CD14-positive monocyte (primary cell): ENCODE measurements at places on chromosomes 3 and 15.

- DNase-seq = no peak
Measured at GRCh38 chr3:114860531-114860930, 286.6 kb downstream of the ZBTB20 start.

DNA sequence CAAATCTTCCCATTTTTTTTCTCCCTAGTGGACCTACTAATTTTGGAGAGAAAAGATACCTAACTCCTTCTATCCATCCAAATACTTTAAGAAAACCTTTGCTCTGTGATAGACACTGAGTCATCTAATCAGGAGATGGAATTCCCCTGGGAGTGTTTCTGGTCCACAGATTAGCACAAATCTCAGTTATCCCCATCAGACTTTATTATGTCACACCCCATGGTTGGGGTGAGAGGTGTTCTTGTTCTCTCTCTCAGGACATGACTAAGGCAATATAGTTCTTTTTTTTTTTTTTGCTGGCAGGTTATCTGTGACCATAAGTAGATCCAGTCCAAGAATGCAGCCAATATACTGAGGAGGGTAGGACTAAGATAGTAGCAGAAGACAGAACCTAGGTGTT lies 15.8 kb downstream of the SLC9A9 start:
- no peak for DNase-seq

DNA sequence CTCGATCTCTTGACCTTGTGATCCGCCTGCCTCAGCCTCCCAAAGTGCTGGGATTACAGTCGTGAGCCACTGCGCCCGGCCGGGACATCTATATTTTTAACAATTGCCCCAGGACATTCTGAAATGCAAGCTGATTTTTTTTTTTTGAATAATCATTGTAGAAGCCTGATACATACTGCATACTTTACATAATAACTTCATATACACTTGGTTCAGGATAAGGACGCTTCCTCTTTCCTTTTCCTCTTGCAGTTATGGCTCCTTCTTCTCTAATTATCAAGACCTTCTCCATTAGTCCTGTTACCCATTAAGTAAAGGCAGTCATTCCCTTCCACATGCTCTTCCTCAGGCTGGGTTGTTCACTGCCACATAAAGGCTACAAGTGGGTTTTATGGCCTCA lies 58.3 kb downstream of the SLCO3A1 start:
- peak; percentile 29 for DNase-seq

- DNase-seq = no peak
Measured at GRCh38 chr3:123798550-123798949, 85.6 kb downstream of the MYLK start.

- DNase-seq = peak; percentile 72
Measured at GRCh38 chr15:74786551-74787165, 4.8 kb downstream of the CSK start.

GRCh38 chr3:99625643-99626416 lies 12.6 kb upstream of the COL8A1 start:
- DNase-seq = no peak

DNA sequence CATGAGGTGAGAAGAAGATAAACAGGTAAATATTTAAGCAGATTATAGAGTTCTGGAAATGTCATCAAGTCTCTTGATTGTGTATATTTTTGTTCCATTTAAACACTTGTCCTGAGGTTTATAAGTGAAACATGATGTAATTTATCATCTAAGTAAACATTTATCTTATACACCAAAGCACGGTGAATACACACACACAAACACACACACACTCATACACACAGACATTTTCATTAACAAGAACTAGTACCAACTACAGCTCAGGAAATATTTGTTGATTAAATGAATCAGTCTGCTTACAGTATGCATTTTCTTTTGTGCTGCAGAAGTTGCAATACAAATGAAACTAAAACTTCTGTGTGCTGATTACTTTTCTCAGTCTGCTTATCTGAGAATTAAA lies 357.3 kb downstream of the ZBTB20 start:
- DNase-seq = no peak

DNA sequence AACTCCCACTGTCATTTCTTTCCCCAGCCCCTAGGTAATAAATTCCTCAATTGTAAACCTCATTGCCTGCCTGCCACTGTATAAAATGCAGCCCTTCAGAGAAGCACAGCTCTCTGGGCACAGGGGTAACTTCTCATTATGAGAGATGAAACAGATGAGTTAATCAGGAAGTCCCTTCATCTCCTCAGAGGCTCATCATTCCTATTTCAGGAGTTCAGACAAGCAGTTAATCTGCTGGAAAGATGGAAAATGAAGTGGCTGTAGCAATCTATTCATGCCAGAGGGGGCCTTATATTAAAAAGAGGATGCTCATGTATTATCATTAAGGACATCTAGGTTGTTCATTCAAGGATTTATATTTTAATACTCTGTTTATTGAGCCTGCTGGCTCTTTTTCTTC lies 519.5 kb upstream of the LMCD1 start:
- no peak for DNase-seq

DNA sequence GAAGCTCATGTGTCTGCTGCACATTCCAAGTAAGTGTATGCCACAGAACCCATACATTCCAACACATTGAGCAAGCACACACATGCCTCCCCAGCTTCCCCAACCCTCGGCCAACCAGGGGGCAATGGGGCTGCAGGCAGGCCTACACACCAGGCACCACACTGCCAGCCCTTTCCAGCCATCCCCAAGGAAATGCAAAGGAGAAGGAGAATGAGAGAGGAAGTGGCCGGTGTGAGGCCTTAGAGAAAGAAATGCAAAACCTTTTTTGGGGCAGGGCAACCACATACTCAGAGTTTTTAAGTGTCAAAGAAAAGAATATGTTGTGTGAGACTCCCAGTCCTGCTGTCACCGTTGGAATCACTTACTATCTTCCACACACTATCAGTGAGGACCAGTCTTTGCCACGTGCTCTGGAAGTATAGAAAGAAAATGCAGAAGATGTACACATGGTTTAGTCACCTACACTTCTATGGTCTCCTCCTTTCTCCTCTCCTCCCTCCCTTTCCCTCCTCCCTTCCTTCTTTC lies 11.1 kb downstream of the IGF2BP2 start:
- DNase-seq = no peak

- peak; percentile 91 for DNase-seq
Measured at GRCh38 chr15:80058851-80059785, at the start of gene ZFAND6. TSS of gene ZFAND6 (plus strand) at chr15:80059676. CDS start at chr15:80120345, 60,669 bp downstream.

GRCh38 chr15:69209661-69210060 lies 49.2 kb downstream of the GLCE start:
- DNase-seq = no peak

DNA sequence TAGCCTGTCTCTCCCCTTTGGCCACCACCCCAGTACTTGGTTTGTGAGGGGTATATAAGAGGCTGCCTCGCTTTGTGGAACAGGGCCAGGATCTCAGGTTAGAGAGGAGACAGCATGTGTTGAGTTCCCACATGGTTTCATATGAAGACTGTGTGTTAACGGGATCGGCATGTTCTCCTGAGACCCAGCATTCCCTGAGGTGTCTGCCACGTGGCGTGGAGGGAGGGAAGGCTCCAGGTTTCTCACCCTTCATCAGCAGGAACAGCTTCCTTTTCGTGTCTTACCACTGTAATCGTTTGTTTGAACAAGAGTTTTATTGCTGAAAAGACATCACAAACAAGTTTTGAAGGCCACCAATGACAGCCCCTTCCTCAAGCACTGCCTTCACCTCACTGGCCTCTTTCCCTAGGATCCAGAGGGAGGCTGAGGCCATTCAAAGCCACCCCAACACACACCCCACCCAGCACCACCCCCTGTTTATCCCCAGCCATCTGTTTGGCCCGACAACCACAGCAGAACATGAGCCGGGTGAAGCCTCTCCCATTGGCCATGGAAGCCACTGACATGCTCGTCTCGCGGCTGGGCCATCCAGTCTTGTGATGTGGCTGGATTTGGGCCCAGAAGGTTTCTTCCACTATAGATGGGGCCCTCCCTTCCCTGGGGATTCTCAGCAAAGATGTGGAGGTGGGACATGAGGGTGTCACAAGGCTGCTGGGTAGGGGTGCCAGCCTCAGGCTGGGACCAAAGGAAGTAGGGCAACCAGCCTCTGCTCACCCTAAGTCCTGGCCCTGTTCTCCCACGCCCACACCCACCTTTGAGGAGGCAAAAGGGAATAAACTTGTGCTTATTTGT lies 10.0 kb downstream of the BHLHE40 start:
- DNase-seq = peak; percentile 8

- DNase-seq = no peak
Measured at GRCh38 chr3:99999536-99999935, 114.8 kb downstream of the FILIP1L start.

- no peak for DNase-seq
Measured at GRCh38 chr3:74410276-74410941, 204.1 kb downstream of the CNTN3 start.

DNA sequence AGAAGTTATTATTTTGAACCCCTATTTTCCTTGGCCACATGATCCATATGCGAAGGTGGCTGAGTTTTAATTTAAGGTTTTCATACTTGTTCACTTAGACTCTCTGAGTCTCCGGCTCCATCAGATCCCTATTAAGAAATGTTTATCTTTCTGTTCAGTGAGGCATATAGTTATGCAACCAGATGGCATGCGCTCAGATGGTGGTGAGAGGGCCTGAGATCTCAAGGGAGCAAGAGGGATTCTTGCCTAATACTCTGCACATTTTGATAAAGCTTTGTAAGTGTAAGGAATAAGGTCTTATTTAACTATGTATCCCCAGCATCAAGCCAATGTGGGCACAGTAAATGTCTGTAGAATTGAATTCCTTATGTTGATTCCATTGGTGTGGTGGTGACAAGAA lies 78.9 kb upstream of the DPH6 start:
- no peak for DNase-seq

GRCh38 chr3:8778475-8778874 lies 9.1 kb upstream of the OXTR start:
- no peak for DNase-seq
